ENCODE measurements at places on chromosomes 7 and 10.

- no peaks in the 10 kb centered on the region for H3K36me3 ChIP-seq
- no peaks in the 10 kb centered on the region for H3K27me3 ChIP-seq
- no peaks in the 10 kb centered on the region for H3K4me1 ChIP-seq
- no peak for DNase-seq
These were observed 377.1 kb downstream of the NRG3 start for GRCh38 chr10:82252081-82252480.

GRCh38 chr7:36490419-36490830 is 100.8 kb downstream of the ANLN start:
- DNase-seq, result no peak
- H3K4me3 ChIP-seq, result no peak overlapping the region
- H3K36me3 ChIP-seq, result no peaks in the 10 kb centered on the region
- H3K27ac ChIP-seq, result no peak overlapping the region
- no peaks in the 10 kb centered on the region for H3K27me3 ChIP-seq

GRCh38 chr10:13794992-13795612 is 208.3 kb downstream of the PRPF18 start:
- no peak for DNase-seq
- H3K27me3 ChIP-seq, result no peaks in the 10 kb centered on the region
- H3K27ac ChIP-seq, result no peak overlapping the region
- no peak overlapping the region for H3K4me3 ChIP-seq

GRCh38 chr7:24619978-24620377 is 46.7 kb downstream of the PALS2 start:
- no peak overlapping the region for H3K4me3 ChIP-seq
- no peak overlapping the region for H3K27ac ChIP-seq
- no peak for DNase-seq
- H3K36me3 ChIP-seq, result no peaks in the 10 kb centered on the region
- H3K4me1 ChIP-seq, result no peaks in the 10 kb centered on the region
- no peaks in the 10 kb centered on the region for H3K27me3 ChIP-seq
